ENCODE measurements at places on chromosomes 5 and 9. TPM values are rescaled to one million over a fixed set of nuclear protein-coding genes. Genes with fewer than 3 reads are reported as not detected.

Gene ARHGEF28
- polyA plus RNA-seq = 17.4 TPM

Gene UBE2QL1
- polyA plus RNA-seq = not detected

Gene C5orf52
- not detected for polyA plus RNA-seq

Gene CHSY3
- polyA plus RNA-seq = 0.26 TPM

Gene SAPCD2
- polyA plus RNA-seq = 21.9 TPM

Gene PHYHD1
- 19.6 TPM for polyA plus RNA-seq

Gene DMXL1
- polyA plus RNA-seq = 6.9 TPM

Gene SH3GL2
- 0.03 TPM for polyA plus RNA-seq

Gene CCL27
- not detected for polyA plus RNA-seq

Measured in HepG2 (cell line).